ENCODE measurements at places on chromosomes 4 and X.

DNA sequence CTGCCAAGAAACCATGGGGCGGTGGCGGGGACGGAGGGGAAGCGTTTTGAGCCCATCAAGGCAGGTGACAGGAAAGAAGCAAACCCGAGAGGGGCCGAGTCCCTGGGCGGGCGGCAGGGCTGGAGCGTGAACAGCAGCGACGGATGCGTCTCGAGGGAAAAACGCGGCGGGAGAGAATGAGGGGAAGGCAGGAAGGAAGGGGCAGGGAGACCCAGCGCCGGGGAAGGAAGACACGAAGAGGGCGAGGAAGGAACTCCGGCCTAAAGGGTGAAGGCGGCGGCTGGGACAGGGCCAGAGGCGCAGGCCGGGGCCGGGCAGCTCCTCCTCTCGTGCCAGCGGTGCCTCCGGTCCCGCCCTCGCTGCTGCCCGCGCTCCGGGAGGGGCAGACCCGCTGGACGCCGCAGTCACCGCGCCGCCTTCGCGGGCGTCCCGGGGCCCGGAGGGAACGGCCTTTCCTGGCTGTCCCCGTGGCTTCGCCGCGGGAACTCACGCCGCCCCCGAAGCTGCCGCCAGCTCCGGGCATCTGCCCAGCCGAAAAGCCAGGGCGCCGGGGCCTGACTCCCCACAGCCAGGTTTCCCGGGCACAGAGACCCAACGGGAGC is 751 bp upstream of the RGS12 start:
- no peak for DNase-seq

GRCh38 chr4:126874533-126874932 is 758.2 kb upstream of the INTU start:
- DNase-seq: no peak

DNA sequence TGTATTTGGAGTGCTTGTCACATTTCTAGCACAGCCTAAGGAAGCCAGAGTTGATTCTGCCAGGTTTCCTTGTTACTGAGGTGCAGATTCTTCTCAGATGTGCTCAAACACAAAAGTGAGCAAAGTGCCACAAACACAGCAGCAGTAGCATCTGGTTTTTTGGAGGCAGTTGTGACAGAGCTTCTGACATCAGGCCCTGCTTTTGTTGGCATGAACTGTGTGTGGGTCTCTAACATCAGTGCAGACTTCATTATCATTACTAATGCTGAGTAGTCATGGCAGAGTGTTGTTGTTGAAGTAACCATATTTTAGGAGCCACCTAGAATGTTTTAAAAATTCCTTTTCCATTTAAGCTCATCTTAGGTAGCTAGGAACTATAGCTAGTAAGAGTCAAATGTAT is 656.6 kb downstream of the ANKRD50 start:
- no peak for DNase-seq

- DNase-seq: no peak
These were observed 169.2 kb downstream of the GRIA2 start for GRCh38 chr4:157389741-157390140.

- DNase-seq: no peak
These were observed 17.0 kb upstream of the AP1AR start for GRCh38 chr4:112214390-112215264.

GRCh38 chrX:10055430-10055829 is 88.3 kb downstream of the CLDN34 start:
- no peak for DNase-seq

- no peak for DNase-seq
These were observed 11.7 kb downstream of the LIN54 start for GRCh38 chr4:82998898-82999297.

DNA sequence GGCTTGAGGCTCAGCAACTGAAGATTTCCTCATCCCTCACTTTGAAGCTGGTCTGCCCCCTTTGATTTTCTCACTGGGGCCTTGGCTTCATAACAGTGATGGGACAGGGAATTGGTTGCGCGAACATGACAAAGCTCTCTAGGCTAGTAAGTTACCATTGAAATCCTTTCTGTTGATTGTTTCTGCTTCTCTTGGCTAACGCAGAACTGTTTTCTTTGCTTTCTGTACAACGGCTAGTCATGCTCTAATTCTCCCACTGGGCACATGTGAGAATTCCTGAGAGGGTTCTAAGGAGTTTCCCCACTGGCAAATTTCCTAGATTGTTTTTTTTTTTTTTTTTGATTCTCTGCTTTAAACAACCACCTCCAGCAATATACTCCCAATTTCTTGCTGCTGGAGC is 738.6 kb downstream of the PCDH7 start:
- no peak for DNase-seq

DNA sequence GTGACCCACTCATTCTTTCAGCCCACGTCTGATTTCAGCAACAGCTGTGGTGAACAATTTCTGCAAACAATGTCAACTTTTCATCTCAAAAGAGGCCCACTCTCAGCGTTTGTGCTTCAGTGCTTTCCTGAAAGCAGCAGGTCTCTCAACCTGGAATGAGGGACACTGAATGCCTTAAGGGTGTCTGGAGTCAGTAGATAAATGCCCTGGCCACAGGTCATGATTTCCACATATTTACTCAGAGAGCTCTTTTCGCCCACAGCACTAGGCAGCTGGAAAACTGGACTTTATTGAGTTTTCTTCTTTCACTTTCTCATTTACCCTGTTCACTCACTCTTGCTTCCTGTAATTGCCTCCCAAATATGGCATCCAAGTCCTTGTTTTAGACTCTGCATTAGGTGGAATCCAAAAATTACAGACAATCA is 52.8 kb downstream of the NPFFR2 start:
- DNase-seq: no peak

DNA sequence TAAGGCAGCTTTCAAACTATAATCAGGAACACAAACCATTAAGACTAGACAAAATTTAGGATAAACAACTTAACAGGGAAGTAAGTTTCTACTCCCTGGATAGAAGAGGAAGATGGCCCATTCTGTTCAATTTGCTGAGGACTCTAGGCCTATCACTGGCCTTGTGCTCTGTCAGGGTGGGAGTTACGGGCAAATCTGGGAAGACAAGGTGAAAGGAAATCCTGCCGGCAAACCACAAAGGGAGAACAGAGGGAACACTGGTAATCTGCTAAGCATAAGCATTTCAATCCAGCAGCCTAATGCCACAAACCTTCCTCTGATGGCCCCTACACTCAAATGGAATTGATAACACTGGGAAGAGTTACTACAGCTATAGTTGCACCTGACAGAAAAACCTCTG is 8.3 kb downstream of the GPR82 start:
- DNase-seq: no peak

GRCh38 chr4:131632877-131633276 is 1516.2 kb upstream of the PCDH10 start:
- no peak for DNase-seq

DNA sequence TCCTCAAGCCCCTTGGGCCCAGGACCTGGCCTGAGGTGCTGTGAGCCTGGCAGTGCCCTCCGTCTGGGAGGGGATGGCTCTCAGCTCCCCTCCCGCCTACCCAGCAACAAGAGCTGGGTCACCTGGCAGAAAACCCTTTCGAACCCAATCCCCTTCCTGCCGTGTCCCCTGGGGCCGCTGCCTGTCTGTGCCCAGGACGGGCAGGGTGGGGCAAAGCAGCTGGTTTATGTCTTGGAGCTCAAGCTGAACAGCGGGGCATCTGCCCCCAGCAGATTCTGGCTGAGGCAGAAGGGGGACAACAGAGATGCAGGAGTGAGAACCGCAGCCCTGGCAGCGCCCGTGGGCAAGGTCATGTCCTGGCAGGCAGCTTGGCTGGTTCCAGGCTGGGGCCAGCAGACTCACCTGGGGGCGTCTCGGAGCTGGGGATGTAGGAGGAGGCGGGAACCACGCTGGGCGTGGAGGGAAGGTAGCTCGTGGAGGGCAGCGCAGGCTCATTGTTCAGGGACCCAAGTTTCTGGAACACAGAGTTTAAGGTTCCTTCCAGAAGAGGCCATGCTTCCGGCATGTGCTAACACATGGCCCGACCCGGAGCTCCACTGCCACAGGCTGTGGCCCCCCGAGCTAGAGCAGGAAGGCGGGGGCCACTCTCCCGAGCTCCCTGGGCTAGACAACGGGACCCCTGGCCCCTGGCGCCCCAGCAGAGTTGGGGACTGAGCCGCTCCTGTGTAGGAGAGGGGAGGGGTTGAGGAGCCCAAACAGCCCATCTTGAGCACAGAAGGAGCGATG is 24.2 kb downstream of the NELFA start:
- no peak for DNase-seq

DNA sequence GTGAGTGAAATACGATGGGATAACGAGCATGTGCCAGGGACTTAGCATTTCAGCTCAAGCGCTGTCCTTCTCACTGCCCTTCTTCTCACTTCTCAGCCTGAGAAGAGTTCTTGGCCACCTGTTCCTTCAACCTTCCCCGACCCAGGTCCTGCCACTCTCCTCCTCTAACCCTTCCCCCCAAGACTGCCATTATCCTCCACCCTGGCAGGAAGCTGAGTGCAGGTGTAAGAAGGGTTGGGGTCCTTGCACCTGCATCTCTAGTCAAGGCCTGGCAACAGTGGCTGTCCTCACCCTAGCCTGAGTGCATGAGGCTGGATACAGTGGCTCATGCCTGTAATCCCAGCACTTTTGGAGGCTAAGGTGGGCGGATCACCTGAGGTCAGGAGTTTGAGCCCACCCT is 19.9 kb upstream of the STIM2 start:
- no peak for DNase-seq

GRCh38 chrX:133346026-133346425 is 69.3 kb downstream of the GPC4 start:
- no peak for DNase-seq

DNA sequence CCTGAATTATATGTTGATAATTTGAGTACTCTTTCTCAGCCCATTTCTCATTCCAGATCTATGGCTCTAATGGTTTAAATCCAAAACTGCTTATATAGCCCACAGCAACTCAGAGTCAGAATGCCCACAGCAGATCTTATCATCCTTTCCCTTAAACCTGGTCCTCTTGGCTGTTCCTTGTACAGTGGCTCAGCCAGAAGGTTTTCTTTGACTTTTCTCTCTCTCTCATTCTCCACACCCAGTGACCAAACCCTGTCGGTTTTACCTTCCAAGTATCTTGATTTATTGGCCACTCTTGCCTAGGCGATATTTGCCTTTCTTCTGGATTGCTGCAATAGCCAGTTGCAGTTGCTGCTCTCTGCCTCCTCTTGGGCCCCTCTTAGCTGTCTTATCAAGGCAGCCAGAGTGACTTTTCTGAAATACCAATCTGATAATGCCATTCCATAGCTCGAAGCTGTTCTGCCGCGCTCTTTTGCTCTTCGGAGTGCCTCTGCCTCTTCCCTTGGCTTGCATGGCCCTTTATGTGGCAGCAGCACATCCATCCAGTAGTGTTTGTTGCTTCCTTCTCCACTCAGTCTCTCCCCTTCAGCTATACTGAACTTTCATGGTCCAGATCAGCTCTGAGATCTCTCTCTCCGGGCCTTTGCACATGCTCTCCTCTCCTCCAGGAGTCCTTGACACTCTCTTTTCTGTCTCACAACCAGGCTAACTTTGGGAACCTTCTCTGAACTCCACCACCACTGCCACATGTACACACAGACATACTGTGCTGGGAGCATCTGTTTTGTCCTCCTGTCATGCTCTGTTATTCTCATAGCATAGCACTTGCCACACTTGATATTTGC is 11.8 kb downstream of the GAB1 start:
- DNase-seq: no peak

DNA sequence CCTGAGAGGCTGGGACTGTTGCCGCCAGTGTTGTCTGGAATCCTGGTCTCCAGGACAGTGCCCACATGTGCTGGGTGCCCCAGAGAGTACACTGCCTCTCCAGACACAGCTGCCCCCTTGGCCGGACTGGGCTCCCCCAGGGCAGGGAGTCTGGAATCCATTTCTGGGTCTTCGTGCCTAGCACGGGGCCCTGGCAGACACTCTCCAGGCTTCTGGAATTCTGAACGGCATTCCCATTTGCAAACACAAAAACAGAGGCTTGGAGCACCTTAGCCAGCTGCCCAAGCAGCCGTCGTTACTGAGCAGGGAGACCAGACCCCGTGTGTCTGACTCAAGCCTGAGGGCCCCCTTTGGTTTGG is 20.8 kb downstream of the HMX1 start:
- no peak for DNase-seq

GRCh38 chr4:123619895-123620294 is 223.3 kb downstream of the SPRY1 start:
- no peak for DNase-seq

DNA sequence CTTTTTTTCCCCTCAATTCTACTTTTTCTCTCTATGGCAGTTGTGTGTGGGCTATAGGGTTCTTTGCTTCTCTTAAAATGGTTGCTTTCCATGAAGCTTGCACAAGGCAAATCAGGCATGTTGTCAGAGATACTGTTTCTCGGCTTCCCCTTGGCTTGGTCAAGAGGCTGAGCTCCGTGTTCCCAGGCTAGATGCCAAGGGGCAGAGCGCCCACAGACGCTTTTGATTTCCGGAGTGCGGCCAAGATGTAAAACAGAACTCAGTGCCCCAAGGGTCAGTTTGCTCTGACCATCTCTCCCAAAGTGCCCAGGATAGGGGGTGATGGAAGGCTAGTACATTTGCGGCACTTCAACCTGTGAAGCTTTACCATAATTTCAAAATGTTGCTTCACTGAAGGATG is 64.2 kb upstream of the DIPK2B start:
- no peak for DNase-seq

GRCh38 chr4:158940271-158940670 is 162.6 kb upstream of the RAPGEF2 start:
- DNase-seq: no peak

- no peak for DNase-seq
These were observed 14.3 kb upstream of the RAB28 start for GRCh38 chr4:13498469-13498868.

DNA sequence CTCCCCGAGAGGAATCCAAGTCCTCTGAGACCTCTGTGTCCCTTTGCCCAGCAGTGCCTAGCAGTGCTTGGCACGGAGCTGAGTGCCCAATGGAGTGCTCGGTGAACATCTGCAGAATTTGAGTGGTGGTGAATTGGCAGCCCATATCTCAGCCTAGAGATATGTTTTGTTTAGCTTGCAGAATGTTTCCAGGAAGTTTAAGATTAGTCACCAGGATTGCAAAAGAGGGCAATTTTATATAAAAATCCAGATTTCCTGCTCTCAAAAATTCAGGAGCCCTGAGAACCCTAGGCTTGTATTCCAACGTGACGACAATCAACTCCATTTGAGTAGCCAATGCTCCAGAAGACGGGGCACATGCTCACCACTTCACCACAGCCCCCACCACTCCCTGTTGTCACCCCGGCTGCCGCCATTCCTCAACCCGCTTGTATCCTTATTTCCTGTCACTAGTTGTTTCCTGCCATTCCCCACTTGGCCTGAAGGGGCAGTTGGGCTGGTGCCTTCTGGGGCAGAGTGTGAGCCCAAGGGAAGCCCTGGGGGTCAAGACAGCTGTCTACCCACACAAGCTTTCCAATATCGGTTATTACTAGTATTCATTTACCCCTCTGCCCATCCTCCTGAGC is 116.9 kb downstream of the EFNB1 start:
- DNase-seq: no peak

- no peak for DNase-seq
These were observed 7.2 kb upstream of the LEF1 start for GRCh38 chr4:108175966-108176365.

GRCh38 chr4:60948008-60948407 is 252.1 kb upstream of the ADGRL3 start:
- DNase-seq: no peak
